ENCODE measurements at places on chromosomes 7 and 10.
A peak's percentile ranks its signal among the peaks of the same experiment; 100 is the strongest.

GRCh38 chr10:126585249-126586017 lies 85.1 kb downstream of the C10orf90 start:
- DNase-seq, result no peak

GRCh38 chr10:69064762-69065328 lies 23.1 kb upstream of the SRGN start:
- DNase-seq, result no peak

GRCh38 chr10:23338886-23339285 lies 5.7 kb downstream of the C10orf67 start:
- no peak for DNase-seq

GRCh38 chr7:156334636-156335035 lies 305.9 kb upstream of the RNF32 start:
- DNase-seq, result no peak

GRCh38 chr10:101834341-101834740 lies 9.3 kb downstream of the KCNIP2 start:
- DNase-seq, result no peak

GRCh38 chr7:268991-269390 lies 21.0 kb upstream of the FOXL3 start:
- DNase-seq, result no peak

GRCh38 chr7:137958470-137959431 lies 43.1 kb downstream of the CREB3L2 start:
- no peak for DNase-seq

GRCh38 chr7:129947701-129948100 lies 5.1 kb downstream of the UBE2H start:
- peak; percentile 7 for DNase-seq

DNA sequence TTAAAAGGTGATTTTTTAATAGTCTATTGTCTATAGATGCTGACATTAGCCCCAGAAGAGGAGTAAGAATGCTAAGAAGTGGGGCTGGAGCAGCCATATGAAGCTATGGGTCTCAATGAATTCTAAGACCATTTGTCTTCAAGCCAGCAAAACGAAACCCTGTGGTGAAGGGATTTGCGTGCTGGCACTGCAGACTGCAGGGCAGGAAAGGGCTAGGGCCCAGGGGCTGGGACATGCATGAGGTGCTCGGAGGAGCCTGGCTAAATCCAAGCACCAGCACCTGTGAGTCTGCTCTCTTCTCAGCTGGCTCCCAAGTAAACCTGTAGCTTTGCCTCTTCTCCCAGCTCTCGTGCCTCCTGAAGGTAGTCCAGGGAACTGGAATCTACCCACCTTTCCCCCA lies 1.3 kb upstream of the NDST2 start:
- DNase-seq, result no peak

- DNase-seq, result no peak
These were observed 82.5 kb downstream of the SDHAF3 start for GRCh38 chr7:97200018-97200417.

GRCh38 chr10:132109341-132110110 lies 43.8 kb downstream of the JAKMIP3 start:
- DNase-seq, result no peak

DNA sequence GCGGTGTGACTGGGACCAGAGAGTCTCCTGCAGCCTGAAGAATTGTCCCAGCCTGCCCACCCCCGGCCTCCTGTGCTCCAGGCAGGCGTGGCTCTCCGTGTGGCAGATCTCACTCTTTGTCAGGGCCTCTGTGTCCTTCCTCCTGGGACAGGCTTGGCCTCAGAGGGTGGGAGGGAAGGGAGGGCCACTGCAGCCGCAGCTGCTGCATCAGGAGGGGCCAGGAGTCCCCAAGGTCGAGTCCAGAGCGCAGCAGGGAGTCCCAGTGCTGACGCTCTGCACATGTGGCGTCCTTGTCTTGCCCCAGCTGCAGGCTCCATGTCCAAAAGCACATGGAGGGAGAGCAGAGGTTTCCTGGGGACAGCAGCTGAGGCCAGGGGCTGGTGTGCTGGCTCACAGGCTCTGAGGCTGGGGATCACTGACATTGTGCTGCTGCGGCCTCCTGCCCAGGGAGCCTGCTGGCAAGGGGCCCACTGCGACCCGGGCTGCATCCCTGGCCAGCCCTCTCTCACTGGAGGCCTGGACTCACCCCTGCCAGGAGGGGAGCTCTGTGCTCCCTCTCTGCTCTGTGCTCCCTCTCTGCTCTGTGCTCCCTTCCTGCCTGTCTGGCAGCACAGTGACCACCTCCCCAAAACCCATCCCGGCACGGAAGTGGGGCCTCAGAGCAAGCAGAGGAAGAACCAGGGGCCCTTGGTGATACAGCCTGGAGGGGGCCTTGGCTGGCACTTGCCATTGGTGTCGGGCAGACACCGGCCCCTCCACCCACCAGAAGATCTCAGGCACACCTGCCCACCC lies 114.6 kb upstream of the RET start:
- no peak for DNase-seq

- DNase-seq, result no peak
These were observed 101.5 kb upstream of the DIP2C start for GRCh38 chr10:790821-791551.

- DNase-seq, result no peak
These were observed 88.0 kb downstream of the GLRX3 start for GRCh38 chr10:130224228-130224627.

DNA sequence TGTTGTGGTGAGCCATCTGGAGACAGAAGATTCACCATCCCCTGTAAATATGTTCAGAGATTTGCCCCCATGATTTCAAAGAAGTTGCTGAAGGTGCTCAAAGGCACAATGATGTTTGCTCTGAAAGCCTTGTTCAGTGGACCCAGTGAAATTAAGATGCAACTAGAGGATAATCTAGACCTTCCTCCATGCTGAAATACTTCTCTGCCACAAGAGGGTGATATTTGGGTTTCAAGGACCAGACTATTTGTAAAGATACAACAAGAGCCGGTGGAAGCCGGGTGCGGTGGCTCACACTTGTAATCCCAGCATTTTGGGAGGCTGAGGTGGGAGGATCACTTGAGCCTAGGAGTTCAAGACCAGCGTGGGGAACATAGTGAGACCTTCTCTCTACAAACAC lies 13.5 kb upstream of the MSRB2 start:
- no peak for DNase-seq

DNA sequence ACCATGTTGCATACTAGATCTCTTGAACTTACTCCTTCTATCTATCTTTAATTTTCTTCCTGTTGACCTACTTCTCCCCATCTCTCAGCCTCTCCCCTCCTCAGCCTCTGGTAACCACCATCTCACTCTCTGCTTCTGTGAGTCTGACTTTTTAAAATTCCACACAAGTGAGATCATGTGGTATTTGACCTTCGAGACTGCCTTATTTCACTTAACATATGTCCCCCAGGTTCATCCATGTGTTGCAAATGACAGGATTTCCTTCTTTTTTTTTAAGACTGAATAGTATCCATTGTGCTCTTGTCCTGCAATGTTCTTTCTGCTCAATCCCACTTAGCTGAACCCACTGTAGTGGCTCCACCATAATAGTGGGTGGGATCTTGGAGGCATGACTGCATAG lies 51.4 kb upstream of the DNAJC1 start:
- peak; percentile 11 for DNase-seq

DNA sequence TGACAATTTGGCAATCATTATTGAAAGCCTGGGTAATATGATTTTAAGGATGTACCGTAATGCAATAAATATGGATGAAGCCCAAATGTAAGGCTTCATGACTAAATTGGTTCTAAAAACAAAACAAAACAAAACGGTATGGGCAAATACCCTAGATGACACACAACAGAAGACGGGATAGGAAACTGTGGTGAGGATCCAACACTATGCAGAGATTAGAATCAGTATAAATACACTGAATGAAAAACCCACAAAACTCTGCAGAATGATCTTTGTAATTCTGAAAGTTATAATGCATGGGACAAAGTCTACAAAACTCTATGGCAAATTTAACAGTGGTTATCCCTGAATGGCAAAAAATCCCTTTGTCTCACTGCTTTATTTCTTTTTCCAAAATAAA lies 57.6 kb downstream of the MALSU1 start:
- DNase-seq, result peak; percentile 56

- no peak for DNase-seq
These were observed 35.2 kb upstream of the STOX1 start for GRCh38 chr10:68792115-68792514.

DNA sequence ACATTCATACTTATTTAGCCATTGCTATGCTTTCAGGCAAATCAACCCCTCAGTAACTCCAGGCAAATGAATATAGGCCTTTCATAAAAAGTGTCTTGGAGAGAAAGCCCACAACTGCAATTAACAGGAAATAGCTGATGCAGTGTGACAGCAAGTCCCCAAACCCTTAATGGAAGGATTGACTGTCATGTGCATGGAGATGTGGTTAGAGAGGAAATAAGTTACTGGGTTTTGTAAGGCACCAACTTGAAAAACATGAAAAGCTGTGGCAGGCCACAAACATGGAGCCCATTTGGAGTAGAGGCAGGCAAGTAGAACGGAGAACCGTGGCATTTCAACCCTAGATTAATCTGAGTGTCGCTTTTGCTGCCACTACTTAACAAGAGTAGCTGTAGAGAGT lies 549.4 kb upstream of the C7orf33 start:
- DNase-seq, result no peak

GRCh38 chr10:74854610-74855009 lies 28.2 kb downstream of the KAT6B start:
- no peak for DNase-seq

DNA sequence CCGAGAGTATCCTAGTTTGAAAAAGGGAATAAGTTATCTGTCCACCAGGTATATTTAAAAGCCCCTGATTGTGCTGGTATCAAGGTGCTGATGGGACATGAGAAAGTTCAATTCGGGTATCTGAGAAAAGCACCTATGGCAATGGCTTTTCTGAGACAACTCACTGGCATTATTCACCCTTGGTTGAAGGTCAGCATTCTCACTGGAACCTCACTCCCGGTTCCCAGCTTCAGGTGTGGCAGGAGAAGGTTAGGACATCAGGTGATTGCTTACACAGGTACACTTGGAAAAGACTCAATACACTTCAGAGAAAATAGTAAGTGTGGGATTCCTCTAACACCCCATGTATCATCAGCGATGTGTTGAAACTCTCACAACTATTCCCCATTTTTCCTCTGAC lies 643.1 kb downstream of the INHBA start:
- DNase-seq, result no peak

DNA sequence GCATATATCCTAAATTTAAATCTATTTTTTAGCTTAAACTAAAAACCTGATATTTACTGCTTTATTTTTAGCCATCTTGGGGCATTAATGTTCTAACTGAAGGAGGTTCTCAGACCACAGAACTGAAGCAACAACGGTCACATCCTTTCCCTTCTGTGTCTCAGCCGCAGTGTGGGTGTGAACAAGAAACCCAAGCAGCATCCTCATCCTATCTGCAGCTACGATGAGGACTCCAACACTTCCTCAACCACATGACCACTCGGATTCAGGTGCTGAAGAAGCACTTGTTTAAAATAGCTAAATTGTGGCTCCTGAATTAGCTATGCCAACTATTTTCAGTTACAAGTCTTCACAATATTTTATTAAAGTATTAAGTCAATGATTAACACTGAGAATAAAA lies 5.3 kb downstream of the ESYT2 start:
- DNase-seq, result peak; percentile 55

DNA sequence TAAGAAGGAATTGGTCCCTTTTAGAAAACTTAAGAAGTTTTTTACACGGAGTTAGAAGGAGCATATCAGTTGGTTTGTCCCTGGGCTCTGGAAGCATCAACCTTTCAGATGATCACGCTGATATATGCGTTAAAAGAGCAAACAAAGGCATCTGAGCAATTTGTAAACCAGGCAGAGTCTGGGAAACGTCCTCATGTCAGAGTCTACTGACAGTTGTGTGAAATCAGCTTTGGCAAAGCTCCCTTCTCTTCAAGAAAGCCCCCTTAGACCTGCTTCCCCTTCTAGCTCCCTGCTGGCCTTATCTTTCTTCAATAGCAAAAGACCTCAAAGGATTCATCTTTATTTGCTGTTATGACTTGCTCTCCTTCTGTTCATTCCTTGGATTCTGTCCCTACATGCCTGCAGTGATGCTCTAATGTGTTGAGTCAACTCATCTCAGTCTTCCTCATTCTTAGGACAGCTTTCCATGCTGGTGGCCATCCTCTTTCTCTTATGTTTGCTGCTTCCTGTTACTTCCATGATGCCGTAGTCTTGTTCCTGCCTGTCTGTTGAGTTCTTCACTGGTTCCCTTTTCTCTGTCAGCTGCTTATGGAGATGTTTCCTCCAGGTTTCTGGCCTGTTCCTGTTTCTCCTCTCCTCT lies 106.5 kb upstream of the BMPER start:
- no peak for DNase-seq

- DNase-seq, result no peak
These were observed 1.1 kb upstream of the SMIM30 start for GRCh38 chr7:113119429-113119828.

DNA sequence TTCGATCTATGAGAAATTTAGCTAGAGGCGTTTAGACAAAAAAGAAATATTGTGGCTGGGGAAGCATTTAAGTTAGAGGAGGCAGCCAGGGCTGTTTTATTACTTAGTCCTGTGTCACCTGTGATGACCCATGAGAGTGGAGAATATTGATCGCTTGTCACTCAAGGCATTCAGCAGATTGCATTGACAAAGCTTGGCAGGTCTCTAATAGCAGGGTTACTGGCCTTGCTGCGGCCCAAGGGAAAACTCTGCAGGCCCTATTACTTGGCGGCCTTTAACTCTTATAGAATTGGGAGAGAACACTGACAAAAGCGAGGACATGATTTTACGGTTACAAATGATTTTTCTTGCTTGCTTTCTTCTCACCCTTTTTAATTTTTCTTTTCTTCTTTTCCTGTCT lies 473.5 kb downstream of the AUTS2 start:
- DNase-seq, result no peak

- DNase-seq, result peak; percentile 81
These were observed 97.6 kb downstream of the PRPF18 start for GRCh38 chr10:13684252-13684791.

DNA sequence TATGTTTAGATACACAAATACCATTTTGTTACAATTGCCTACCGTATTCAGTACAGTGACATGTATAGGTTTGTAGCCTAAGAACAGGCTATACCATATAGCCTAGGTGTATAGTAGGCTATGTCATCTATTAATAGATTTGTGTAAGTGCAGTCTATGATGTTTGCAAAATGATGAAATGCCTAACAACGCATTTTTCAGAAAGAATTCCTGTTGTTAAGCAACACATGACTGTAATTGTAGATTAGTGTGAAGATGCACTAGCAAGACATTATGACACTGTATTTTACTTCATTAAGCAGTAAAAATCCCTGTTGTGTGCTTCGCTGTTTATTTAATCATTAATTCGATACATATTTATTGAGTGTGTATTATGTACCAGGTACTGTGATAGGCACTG lies 446.0 kb downstream of the SUGCT start:
- DNase-seq, result no peak

- DNase-seq, result no peak
These were observed 92.2 kb downstream of the NRF1 start for GRCh38 chr7:129703751-129704150.

- no peak for DNase-seq
These were observed 19.8 kb downstream of the OR2F1 start for GRCh38 chr7:143974459-143974858.
